ENCODE measurements at places on chromosomes 4 and X. TPM values are rescaled to one million over a fixed set of nuclear protein-coding genes. Genes with fewer than 3 reads are reported as not detected.

GRCh38 chrX:107699616-107700015 lies 71.3 kb downstream of the PRPS1 start:
- peaks cover 15% of the 10 kb centered on the region for H3K4me1 ChIP-seq
- no peaks in the 10 kb centered on the region for H3K27me3 ChIP-seq
- DNase-seq: no peak

GRCh38 chrX:22105971-22106370 lies 73.8 kb downstream of the PHEX start:
- H3K36me3 ChIP-seq: no peaks in the 10 kb centered on the region
- no peak for DNase-seq
- H3K27ac ChIP-seq: no peak overlapping the region
- H3K4me1 ChIP-seq: no peaks in the 10 kb centered on the region

DNA sequence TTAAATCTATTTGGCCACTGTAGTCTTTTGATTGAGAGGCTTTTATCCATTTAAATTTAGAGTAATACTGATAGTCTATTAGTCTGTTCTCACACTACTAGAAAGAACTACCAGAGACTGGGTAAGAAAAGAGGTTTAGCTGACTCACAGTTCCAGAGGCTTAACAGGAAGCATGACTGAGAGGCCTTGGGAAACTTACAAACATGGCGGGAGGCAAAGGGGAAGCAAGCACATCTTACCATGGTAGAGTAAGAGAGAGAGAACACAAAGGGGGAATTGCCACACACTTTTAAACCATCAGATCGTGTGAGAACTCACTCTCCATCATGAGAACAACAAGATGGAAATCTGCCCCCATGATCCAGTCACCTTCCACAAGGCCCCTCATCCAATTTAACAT lies 410.9 kb downstream of the PDGFC start:
- H3K27ac ChIP-seq: no peak overlapping the region
- H3K4me1 ChIP-seq: no peaks in the 10 kb centered on the region
- no peak overlapping the region for H3K4me3 ChIP-seq
- H3K27me3 ChIP-seq: no peaks in the 10 kb centered on the region

DNA sequence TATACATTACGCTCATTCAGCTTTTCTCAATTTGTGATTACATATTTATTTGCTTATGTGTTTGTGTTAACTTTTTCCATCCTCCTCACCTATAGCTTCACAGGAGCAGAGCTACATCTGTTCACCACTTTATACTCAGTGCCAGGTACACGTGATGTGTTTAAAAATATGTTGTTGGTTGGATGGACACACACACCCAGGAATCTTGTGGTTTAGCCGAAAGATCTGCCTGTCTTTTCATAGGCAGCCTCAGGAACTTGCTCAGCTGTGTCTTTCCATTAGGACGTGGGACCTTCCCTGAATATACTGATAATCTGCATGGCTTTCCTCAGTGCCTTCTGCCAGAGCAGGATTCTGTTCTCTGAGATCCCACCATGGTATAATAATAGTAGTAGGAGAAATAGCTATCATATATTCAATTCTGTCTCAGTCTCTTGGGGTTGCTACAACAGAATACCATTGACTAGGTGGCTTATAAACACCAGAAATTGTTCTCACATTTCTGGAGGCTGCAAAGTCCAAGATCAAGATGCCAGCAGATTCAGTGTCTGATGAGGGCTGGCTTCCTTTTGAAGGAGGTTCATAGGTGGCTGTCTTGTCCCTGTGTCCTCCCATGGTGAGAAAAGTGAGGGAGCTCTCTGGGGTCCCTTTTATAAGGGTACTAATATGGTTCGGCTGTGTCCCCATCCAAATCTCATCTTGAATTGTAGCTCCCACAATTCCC lies 50.0 kb upstream of the SOD3 start:
- no peaks in the 10 kb centered on the region for H3K27me3 ChIP-seq
- H3K4me1 ChIP-seq: no peaks in the 10 kb centered on the region
- no peak overlapping the region for H3K27ac ChIP-seq

ALAS2 gene
- not detected for total RNA-seq

DNA sequence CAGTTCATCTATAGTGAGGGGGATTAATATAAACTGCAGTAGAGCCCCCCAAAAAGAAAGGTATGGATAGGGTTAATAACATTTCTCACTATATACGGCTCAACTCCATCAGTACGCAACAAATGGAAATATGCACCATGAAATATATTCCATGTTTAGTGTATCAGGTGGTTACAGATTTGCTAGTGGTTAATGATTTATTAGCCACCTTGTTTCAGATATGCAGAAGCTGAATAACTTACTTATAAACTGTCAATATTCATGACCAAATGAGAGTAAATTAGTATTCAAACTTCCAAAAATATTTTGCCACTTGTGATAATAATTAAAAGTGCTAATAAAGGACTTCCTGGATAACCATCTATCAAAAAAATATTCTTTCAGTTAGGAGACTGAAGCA lies 14.8 kb downstream of the AMTN start:
- H3K27ac ChIP-seq: no peak overlapping the region
- no peaks in the 10 kb centered on the region for H3K4me1 ChIP-seq
- no peaks in the 10 kb centered on the region for H3K36me3 ChIP-seq
- H3K27me3 ChIP-seq: peaks cover 1% of the 10 kb centered on the region

DNA sequence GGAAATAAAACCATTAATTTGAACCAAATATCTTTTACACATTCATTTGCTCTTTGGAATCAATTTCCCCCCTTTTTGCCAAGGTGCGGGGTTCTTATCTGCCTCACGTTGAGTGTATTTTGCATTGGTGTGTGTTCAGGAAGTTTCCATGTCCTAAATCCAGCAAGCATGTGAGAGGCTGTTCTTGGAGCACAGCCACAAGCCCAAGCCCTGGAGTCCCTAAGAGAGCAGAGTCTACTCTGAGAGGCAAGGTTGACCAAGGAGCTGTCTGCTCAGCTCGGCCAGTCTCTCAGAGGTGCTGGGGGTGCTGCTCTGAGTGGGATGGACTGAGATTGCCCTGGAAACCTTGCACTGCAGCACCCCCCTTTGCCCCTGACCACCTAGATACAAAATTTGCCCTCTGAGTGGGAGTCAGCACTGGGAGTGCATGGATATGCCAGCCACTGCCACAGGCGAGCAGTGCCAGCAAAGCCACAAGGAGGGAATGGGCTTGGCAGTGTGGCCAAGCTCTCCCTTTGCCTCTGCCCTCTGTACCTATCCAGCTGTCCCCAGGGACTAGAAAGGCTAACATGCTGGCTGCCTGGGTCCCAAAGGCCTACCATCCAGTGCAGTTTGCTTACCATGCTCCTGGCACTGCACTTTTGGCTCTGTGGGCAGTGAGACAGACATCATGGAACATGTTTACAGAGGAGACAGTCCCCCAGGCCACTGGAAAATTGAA lies 20.5 kb upstream of the FAM193A start:
- no peak for DNase-seq
- H3K27me3 ChIP-seq: no peaks in the 10 kb centered on the region
- H3K4me3 ChIP-seq: no peak overlapping the region
- H3K4me1 ChIP-seq: peaks cover 3% of the 10 kb centered on the region
- no peak overlapping the region for H3K27ac ChIP-seq

DNA sequence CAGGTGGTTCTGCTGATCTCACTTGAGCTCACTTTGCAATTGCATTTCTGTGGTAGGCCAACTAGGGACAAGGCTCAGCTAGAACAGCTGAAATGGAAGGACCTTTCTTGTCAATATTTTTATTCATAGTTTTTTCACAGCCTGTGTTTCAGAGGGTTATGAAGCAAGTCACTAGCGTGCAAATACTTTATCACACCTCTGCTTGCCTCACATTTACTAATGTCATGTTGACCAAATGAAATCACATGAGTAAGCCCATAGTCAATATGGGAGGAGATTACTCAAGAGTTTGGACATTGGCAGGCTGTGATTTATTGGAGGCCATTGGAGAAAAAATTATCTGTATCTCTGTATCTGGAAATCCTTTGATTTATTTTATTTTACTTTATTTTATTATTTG lies 628.3 kb upstream of the EPHA5 start:
- H3K4me3 ChIP-seq: no peak overlapping the region
- no peaks in the 10 kb centered on the region for H3K4me1 ChIP-seq
- no peak overlapping the region for H3K27ac ChIP-seq
- DNase-seq: no peak

DNA sequence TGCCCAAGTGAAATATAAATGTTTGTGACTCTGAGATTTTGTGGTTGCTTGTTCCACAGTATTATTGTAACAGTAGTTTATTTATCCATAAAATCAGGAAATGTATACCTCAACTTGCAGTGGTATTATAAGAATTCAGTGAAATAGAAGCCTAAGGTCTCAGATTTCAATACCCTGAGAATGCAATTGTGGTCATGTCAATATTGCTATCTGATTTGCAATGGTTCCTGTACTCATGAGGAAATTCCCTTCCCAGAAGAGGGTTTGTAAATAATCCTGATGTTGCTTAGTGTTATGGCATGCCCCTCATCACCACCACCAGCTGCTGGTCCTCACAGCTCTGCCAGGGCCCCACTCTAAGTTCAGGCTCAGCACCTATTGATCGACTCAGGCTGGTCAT lies 67.8 kb downstream of the SLC34A2 start:
- no peak overlapping the region for H3K27ac ChIP-seq
- no peaks in the 10 kb centered on the region for H3K4me1 ChIP-seq
- H3K27me3 ChIP-seq: peaks cover 1% of the 10 kb centered on the region
- no peak overlapping the region for H3K4me3 ChIP-seq
- DNase-seq: no peak

CFI gene
- total RNA-seq: not detected

- H3K27me3 ChIP-seq: peaks cover 14% of the 10 kb centered on the region
- H3K4me1 ChIP-seq: peaks cover 9% of the 10 kb centered on the region
- H3K36me3 ChIP-seq: no peaks in the 10 kb centered on the region
- no peak overlapping the region for H3K27ac ChIP-seq
- DNase-seq: no peak
Observed at GRCh38 chr4:71204056-71204455, 134.8 kb upstream of the SLC4A4 start.

- peaks cover 8% of the 10 kb centered on the region for H3K4me1 ChIP-seq
- H3K36me3 ChIP-seq: no peaks in the 10 kb centered on the region
- H3K27ac ChIP-seq: no peak overlapping the region
- no peak overlapping the region for H3K4me3 ChIP-seq
- DNase-seq: no peak
Observed at GRCh38 chr4:158849681-158850080, 80.9 kb downstream of the FNIP2 start.

- H3K27me3 ChIP-seq: peaks cover 43% of the 10 kb centered on the region
- no peak overlapping the region for H3K4me3 ChIP-seq
- peaks cover 3% of the 10 kb centered on the region for H3K36me3 ChIP-seq
- H3K4me1 ChIP-seq: peaks cover 3% of the 10 kb centered on the region
Observed at GRCh38 chr4:93825551-93826216, 2.9 kb upstream of the ATOH1 start.

GRCh38 chr4:138185859-138186645 lies 56.1 kb downstream of the SLC7A11 start:
- no peak for DNase-seq
- no peak overlapping the region for H3K27ac ChIP-seq
- no peaks in the 10 kb centered on the region for H3K36me3 ChIP-seq
- no peaks in the 10 kb centered on the region for H3K27me3 ChIP-seq
- H3K4me1 ChIP-seq: no peaks in the 10 kb centered on the region

AWAT2 gene
- total RNA-seq: not detected

DNA sequence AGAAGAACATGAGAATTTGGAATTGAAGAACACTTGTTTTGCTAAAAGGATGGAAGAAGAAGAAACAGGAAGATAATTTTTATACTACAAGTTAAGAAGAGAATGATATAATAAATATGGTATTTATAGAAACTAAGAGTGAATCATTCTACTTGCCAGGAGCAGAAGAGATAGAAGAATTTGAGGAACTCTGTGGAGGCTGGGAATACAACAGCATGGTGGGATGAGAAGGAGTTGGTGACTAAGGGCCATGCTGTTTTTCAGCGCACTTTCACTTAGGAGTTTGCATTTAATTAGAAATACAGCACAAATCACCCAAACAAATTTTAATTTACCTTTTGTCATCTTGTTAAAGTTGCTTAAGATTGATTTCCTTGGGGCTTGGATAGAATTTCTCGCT lies 20.5 kb downstream of the HADH start:
- no peaks in the 10 kb centered on the region for H3K27me3 ChIP-seq
- no peak overlapping the region for H3K4me3 ChIP-seq
- no peak overlapping the region for H3K27ac ChIP-seq
- H3K4me1 ChIP-seq: peaks cover 21% of the 10 kb centered on the region
- H3K36me3 ChIP-seq: peaks cover 42% of the 10 kb centered on the region
- no peak for DNase-seq

GRCh38 chr4:41935652-41936021 lies 408 bp downstream of the TMEM33 start:
- peaks cover 25% of the 10 kb centered on the region for H3K36me3 ChIP-seq
- H3K27me3 ChIP-seq: no peaks in the 10 kb centered on the region
- peak overlapping the region; percentile 86 for H3K27ac ChIP-seq
- peak; percentile 18 for DNase-seq

DNA sequence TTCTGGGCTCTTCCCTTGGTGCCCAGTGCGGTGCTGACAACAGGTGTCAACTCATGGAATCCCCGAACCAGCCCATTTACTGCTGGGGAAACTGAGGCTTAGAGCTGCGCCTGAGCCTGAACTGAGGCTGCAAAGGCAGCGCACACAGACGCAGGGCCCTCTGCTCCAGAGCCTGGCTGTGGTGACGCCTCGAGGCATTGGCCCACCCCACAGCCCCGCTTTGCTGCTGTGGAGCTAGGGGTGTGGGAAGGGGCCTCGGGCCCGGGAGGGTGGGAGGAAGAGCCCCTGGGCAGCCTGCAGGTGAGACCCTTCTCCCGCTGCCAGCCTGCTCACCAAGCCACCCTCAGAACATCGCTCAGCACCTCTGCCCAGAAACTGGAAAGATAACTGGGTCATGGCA lies 97.4 kb upstream of the LRPAP1 start:
- no peak overlapping the region for H3K27ac ChIP-seq
- H3K4me3 ChIP-seq: no peak overlapping the region
- H3K27me3 ChIP-seq: peaks cover 3% of the 10 kb centered on the region

GRCh38 chr4:7650606-7651385 lies 216.1 kb upstream of the PSAPL1 start:
- H3K27ac ChIP-seq: peak overlapping the region; percentile 50
- H3K4me1 ChIP-seq: peaks cover 41% of the 10 kb centered on the region
- H3K27me3 ChIP-seq: no peaks in the 10 kb centered on the region
- no peak overlapping the region for H3K4me3 ChIP-seq
- H3K36me3 ChIP-seq: no peaks in the 10 kb centered on the region
- DNase-seq: no peak

SYTL5 gene
- total RNA-seq: not detected

P2RY4 gene
- total RNA-seq: 0.25 TPM
